ENCODE measurements at places on chromosomes 16 and 17. TPM values are rescaled to one million over a fixed set of nuclear protein-coding genes. Genes with fewer than 3 reads are reported as not detected.

The CLEC18B gene
- total RNA-seq: 0.20 TPM

The MT4 gene
- not detected for total RNA-seq

The SARM1 gene
- total RNA-seq: 8.5 TPM

The GNG13 gene
- total RNA-seq: not detected

The OTOA gene
- under 0.01 TPM for total RNA-seq

The TMEM100 gene
- 9.9 TPM for total RNA-seq

The WNK4 gene
- not detected for total RNA-seq

The SAMD14 gene
- 0.59 TPM for total RNA-seq

The TBX4 gene
- under 0.01 TPM for total RNA-seq

The ZNF469 gene
- total RNA-seq: 2.9 TPM

The KIF19 gene
- not detected for total RNA-seq

The PLXDC1 gene
- total RNA-seq: 0.73 TPM

The IKZF3 gene
- not detected for total RNA-seq

The MGAT5B gene
- 0.37 TPM for total RNA-seq

The MRPS7 gene
- total RNA-seq: 55.5 TPM

The MAPT gene
- total RNA-seq: 0.37 TPM

The RDM1 gene
- 0.37 TPM for total RNA-seq

The KRT20 gene
- not detected for total RNA-seq

The PERCC1 gene
- not detected for total RNA-seq

The CHST4 gene
- total RNA-seq: under 0.01 TPM

The HSD17B2 gene
- not detected for total RNA-seq
